CD4-positive, alpha-beta T cell treated with Interferon alpha-2 for 1 hour (primary cell): ENCODE measurements at places on chromosomes 3 and 15.
A peak's percentile ranks its signal among the peaks of the same experiment; 100 is the strongest.

DNA sequence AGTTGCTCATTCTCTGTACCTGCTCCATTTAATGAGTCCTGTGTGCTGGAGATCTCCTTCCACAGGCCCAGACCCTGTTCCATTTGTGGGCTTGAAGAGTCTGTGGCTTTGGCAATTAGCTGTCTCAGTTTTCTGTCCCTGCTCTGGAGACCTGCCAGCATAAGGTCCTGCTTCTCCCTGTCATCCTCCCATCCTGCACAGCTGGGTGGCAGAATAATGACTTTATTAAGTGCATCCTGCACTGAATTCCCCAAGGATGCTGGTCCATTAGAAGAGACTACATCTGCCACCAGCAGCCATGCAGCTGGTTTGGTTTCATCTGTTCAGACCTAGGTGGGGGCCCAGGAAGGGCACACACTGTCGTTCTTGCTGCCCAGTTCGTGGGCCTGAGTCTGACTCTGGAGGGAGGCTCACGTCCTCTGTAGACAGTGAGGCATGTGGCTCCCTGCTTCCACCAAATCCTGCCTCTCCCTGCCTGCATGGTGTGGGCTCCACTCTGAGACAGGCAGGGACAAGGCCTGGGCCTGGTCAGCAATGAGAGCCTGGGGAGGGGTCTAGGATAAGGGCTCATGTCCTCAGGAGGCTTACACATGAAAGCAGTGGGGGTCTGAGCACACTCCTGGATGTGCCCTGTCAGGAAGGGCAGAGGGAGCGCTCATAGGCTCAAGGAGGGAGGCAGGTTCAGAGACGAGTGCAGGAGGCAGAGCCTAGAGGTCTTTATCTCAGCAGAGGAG is 78.4 kb upstream of the PRR23E start:
- DNase-seq, result no peak

DNA sequence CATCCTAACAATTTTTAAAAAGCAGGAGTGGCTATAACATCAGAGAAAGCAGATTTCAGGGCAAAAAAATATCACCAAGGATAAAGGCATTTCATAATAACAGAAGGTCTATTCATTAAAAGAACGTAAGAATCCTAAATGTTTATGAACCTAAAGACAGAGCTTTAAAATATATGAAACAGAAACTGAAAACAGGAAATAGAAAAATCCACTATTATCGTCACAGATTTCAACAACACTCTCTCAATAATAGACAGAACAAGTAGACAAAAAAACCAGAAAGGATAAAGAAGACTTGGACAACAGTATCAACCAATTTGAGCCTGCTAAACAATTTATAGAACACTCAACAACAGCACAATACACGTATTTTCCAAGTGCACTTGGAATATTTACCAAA is 71.4 kb downstream of the FBXL22 start:
- no peak for DNase-seq

GRCh38 chr15:65906396-65906795 is 37.1 kb downstream of the RAB11A start:
- DNase-seq, result no peak

- no peak for DNase-seq
These were observed 124.6 kb upstream of the IQSEC1 start for GRCh38 chr3:13197795-13198194.

DNA sequence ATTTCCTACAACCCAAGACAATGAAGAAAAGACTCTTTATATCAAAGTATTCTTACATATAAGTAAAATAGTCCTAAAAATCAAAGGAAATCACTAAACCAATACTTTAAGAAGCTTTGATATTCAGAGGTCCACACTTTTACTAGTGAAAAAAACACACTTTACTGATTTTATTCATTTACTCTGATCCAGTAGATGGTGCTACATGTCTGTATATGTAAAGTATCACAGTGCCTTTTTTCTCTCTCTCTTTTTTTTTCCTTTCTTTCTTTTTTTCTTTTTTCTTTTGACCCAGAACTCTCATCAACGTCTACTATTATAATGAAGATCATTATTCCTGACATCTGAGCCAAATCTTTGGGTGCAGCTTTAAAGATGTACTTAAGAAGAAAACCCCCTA is 10.8 kb upstream of the CCDC39 start:
- no peak for DNase-seq

DNA sequence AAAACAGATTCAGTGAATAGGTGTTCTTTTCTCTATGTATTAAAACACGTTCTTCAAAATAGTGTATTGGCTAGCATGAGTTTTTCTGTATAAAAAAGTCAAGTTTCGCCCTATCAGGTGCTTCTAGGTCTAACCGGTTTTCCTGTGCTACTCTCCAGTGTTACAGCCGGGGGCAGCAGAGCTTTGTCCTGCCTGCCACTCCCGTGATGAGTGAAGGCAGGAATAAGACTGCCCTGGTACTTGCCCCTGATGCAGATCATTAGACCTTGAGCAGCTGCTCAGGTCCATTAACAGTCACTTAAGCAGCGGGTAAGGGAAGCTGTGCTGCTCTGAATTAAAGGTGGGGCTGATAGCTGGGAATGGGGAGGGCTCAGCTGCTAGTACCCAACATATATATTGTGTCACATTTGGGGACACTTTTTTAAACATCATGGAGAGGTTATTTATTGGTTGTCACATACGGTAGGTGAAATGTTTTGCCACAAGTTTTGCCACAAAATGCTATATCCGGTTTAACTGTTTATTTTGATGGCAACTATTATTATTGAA is 1.3 kb upstream of the UNC13C start:
- no peak for DNase-seq

DNA sequence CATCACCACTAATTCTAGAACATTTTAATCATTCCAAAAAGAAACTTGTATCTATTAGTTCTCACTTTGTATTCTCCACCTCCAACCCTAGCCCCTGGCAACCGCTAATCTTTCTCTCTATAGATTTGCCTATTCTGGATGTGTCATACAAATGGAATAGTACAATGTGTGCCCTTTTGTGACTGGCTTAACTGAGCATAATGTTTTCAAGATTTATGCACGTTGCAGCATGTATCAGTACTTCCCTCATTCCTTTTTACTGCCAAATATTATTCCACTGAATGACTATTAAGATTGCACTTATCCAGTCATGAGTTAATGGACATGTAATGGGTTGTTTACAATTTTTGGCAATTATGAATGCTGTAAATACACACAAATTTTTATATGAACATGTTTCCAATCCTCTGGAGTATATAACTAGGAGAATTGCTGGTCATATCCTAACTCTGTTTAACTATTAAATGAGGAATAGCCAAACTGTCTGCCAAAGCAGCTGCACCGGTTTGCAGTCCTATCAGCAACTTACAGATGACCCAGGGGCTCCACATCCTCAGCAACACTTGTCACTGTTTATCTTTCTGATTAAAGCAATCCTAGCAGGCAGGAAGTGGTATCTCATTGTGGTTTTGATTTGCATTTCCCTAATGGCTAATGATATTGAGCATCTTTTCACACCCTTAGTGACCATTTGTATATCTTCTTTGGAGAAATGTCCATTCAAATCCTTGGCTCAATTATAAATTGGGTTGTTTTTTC is 42.9 kb downstream of the DCUN1D1 start:
- DNase-seq, result no peak

- DNase-seq, result no peak
These were observed 56.1 kb upstream of the SKIL start for GRCh38 chr3:170301405-170301804.

DNA sequence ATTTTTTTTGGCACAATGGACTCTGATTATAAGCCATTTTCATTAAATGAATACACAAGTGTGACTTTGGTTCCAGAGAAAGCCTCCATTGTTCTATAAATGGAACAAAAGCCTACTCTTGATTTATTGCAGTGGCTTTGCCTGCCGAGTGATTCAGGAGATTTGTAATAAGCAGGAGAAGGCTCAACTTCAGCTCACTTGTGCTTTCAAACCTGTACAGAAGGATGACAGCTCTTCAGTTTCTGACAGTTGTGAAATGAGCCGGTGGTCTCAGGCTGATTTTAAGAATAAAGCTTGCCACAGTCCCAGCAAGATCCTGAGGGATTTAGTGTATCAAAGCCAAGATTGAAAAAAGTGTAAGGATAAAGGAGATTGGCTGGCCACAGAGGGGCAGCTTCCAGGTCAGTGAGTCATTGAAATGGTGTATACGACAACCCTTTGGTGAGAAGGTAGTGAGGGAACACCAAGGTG is 438.8 kb upstream of the TGFBR2 start:
- no peak for DNase-seq

- no peak for DNase-seq
These were observed 989.0 kb downstream of the TBL1XR1 start for GRCh38 chr3:176208283-176208682.

GRCh38 chr3:52515192-52515591 is 18.5 kb downstream of the NT5DC2 start:
- DNase-seq, result no peak

DNA sequence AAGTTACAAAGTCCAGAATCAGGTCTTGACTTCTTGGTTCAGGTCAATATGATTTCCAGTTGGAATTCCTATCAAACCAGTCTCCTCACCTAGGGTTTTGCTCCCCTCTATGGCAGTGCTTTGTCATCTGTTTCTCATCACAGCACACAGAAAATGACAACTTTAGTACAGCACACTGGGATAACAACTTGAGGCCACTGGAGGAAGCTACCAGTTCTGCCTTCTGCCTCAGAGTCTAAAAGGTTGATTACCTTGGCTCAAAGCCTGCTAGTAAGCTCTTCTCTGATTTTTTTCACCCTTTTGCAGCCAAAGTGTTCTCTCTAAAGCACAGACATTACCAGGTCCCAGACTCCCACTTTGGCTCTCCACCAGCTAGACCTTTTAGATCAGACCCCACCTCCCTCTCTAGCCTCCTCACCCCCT is 24.8 kb upstream of the TRIM59 start:
- DNase-seq, result no peak

- DNase-seq, result no peak
These were observed 8.4 kb upstream of the MINDY2 start for GRCh38 chr15:58762731-58763130.

DNA sequence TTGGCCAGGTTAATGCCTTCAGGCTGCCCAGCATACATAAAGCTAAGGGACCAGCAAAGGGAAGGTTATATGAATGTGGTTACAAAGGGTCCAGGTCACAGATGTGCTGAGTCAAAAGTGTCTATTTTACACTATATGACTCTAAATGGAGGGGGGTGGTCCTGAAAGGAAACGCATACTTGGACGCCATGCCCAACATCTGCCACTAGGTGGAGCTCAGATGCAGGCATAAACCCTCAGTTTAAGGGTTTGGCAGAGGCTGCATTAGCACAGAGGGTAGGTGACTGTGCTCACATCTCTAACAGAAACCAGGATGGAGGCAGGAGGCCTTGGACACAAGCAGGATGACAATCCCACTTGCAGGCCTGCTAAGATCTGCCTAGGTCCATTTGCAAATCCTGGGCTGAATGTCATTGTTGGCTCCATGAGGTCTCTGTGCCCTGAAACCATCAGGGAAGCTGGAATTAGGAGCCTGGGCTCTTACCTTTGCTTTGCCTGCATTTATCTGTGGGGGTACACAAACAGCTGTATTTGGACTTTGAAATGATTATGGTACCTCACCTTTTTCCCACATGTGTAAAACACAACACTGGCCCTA is 55.8 kb downstream of the ZNF621 start:
- peak; percentile 63 for DNase-seq

- DNase-seq, result no peak
These were observed at the start of gene LRRFIP2 for GRCh38 chr3:37174532-37175126. Gene LRRFIP2 (minus strand): TSS chr3:37174582. CDS start chr3:37148983, 25,599 bp downstream.

DNA sequence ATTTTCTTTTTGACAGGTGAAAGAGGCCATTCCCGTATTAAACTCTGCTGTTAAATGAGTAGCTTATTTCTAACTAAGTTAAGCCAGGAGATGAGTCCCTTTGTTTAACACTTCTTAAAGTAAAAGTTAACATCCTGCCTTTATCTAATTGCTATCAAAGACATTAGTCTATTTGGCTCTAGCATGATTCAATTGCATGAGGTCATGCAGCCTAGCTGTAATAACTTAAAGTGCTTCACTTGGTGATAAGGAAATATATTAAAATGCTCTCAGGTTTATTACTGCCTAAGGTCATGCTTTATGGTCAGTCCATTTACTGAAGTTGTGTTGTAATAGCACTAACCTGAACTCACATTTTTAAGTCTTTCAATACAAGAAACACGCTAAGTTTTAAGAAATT is 82.3 kb upstream of the MLF1 start:
- DNase-seq, result no peak

- DNase-seq, result no peak
These were observed 363.4 kb upstream of the LRRC3B start for GRCh38 chr3:26259176-26259575.

GRCh38 chr3:57143886-57144459 is 21.2 kb downstream of the IL17RD start:
- DNase-seq, result no peak

- no peak for DNase-seq
These were observed 3.8 kb downstream of the GOLIM4 start for GRCh38 chr3:168091941-168092340.

DNA sequence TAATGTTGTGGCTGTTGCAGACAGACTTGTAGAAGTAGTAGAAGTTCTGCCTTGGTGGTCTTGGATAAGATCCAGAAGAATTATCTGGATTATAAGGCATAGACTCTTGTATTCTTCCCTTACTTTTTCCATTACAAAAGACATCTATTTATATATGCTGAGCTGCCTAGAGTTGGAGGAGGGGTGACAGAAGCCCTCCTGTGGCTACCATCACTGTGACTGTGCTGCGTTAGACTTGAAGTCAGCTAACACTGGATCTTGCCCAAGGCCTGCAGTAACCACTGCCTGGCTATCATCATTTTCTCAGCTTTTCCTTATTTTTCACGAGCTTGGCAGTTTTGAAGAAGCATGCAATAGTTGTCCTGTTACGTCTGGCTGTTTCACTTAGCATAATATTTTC is 684.8 kb upstream of the BCHE start:
- no peak for DNase-seq

GRCh38 chr3:129548104-129548965 is 5.4 kb downstream of the H1-8 start:
- DNase-seq, result no peak

- DNase-seq, result no peak
These were observed 8.4 kb upstream of the RTP1 start for GRCh38 chr3:187188931-187189330.

- no peak for DNase-seq
These were observed 107.3 kb upstream of the LPP start for GRCh38 chr3:188046561-188047211.

DNA sequence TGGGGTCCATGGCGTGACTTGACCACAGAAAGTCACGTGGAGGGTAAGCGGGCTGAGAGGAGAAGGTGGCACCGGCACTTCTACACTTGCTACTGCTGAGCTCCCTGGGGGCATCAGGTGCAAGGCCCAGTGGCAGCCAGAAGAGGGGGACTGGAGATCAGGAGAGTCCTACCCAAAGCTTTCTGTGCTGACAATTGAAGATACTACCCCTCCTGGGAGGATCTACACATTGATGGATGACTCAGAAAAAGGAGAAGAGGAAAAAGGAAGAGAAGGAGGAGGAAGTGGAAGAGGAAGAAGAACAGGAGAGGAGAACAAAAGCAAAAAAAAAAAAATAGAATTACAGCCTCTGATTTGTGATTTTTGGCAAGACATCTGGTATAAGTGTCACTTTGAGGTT is 41.2 kb downstream of the MYO5C start:
- DNase-seq, result no peak

DNA sequence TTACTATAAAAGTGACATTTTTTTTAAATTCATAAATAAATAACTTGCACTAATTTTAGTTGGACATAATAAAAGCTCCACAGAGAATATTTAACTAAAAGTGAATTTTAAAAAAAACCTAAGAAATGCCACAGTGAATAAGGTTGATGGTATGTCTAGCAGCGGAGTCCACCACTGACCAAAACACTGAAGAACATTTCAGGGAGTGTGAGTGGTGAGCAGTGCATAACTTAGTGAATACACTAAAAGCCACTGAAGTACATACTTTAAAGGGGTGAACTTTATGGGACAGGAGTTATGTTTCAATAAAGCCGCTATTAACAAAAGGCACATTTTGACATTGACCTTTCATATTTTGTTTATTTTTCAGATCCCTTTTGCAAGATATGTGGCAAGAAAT is 32.3 kb downstream of the SRP14 start:
- DNase-seq, result no peak
